Small intestine (tissue), 16 donors: ENCODE measurements at places on chromosomes 1 and 21. TPM values are rescaled to one million over a fixed set of nuclear protein-coding genes. Genes with fewer than 3 reads are reported as not detected.

Gene ITLN2
- polyA plus RNA-seq = 318 TPM

GRCh38 chr21:41373763-41374162, 11.9 kb downstream of the MX2 start:
- no peak for DNase-seq

Gene F5
- under 0.01 TPM for polyA plus RNA-seq

DNA sequence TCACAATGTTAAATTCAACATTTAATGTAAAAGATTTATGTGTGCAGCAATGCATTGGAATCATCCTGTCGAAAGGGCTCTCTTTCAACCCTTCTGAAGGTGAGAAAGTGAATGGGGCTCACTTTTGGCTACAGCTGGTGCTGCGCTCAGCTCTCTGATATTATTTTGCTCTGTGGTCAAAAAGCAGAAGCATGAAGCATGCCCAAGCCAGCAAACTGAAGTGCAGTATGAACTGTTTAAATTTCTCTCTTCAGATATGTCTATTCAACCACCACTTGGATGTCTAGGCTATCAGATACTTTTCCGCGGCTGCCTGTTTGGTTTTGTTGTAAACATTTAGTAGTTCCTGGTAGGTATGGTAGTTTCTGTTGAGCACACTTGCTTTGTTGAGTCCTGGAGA, 216.9 kb upstream of the TMPRSS15 start:
- DNase-seq = no peak

Gene CD84
- 1.5 TPM for polyA plus RNA-seq

Gene FCN3
- polyA plus RNA-seq = 1.6 TPM

- DNase-seq = peak; percentile 84
Observed at GRCh38 chr21:43611598-43612369, 47.5 kb downstream of the HSF2BP start.

DNA sequence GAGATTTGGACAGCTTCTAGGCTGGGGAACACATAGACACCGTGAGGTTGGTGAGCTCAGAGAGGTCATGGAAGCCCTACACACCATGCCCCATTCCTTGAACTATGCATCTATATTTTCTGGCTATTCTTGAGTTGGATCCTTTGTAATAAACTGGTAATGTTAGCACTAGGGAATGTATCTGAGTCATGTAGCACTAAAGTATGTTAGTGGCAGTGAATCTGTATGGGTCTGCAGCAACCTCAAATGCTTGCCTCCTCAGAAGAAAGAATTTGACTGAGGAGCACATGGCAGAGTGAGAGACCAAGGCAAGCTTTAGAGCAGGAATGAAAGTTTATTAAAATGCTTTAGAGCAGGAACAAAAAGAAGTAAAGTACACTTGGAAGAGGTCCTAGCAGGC, 43.7 kb upstream of the LRRC7 start:
- DNase-seq = no peak

DNA sequence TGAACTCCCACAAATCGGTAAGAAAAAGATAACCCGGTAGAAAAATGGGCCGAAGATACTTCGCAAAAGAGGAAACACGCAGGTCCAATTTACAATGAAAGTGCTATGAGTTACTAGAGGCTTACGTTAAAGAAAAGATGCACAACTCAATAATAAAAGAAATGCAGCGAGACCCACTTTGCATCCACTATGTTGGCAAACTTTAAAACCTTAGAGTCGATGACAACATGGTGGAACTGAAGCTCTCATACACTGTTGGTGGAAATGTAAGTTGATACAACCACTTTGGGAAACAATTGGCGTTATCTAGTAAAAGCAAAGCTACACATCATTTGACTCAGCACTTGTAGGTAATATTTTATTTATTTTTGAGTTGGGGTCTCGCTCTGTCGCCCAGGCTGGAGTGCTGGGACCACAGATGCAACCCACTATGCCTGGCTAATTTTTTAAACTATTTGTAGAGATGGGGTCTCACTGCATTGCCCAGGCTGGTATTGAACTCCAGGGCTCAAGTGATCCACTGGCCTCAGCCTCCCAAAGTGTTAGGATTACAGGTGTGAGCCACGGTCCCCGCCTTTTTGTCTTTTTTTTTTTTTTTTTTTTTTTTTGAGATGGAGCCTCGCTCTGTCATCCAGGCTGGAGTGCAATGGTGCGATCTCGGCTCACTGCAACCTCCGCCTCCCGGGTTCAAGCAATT, 696 bp upstream of the GPATCH3 start:
- DNase-seq = no peak

- DNase-seq = no peak
Observed at GRCh38 chr1:186864296-186864695, 35.5 kb downstream of the PLA2G4A start.

Gene SASS6
- polyA plus RNA-seq = 1.9 TPM

Gene ARHGAP30
- polyA plus RNA-seq = 5.0 TPM

Gene S100A5
- polyA plus RNA-seq = 0.18 TPM

Gene FBXO2
- 43.5 TPM for polyA plus RNA-seq

Gene FAAH
- polyA plus RNA-seq = 28.7 TPM

- no peak for DNase-seq
Observed at GRCh38 chr1:218755128-218755527, 410.0 kb downstream of the TGFB2 start.

GRCh38 chr1:234481771-234482170, 2.8 kb upstream of the TARBP1 start:
- no peak for DNase-seq

DNA sequence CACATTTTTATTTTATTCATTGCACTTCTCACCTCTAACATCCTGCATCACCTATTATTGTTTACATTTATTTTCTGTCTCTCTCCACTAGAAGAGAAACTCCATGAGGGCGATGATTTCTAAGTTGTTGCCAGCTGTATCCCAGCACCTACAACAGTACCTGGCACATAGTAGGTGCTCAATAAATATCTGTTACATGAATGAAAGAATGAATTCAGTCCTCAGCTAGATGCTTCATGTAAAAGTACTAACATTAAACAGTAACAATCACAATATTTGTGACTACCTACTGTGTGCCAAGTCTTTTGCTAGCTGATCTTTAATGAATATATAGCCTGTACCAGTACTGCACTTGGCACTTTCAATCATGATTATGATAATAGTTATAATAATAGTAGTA, 3.0 kb downstream of the TAS1R2 start:
- DNase-seq = no peak

- DNase-seq = no peak
Observed at GRCh38 chr1:218591966-218592365, 246.8 kb downstream of the TGFB2 start.

Gene AQP10
- polyA plus RNA-seq = 2.9 TPM

- no peak for DNase-seq
Observed at GRCh38 chr1:234553240-234554188, 56.5 kb downstream of the IRF2BP2 start.

Gene PRMT6
- 17.0 TPM for polyA plus RNA-seq

GRCh38 chr1:58971629-58972140, 187.8 kb upstream of the JUN start:
- peak; percentile 94 for DNase-seq

DNA sequence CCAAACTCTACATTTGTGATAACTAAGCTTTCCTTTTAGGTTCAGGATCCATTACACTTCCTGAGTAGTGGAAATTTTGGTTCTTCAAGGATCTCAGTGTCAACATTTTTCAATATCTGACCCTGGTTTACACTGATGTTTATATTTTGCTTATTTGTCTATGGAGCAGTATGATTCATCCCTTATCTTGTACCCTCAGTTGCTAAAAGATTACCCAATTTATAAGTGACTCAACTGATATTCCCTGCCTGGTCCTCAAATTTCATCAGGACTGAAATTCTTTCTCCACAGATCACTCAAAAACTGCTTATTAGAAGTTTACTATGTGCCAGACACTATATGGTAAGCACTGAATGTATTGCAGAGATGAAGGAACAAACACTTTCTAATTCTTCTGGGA, 139.1 kb upstream of the CHRM3 start:
- DNase-seq = no peak

Gene DNAH14
- 12.9 TPM for polyA plus RNA-seq

Gene NFASC
- 1.4 TPM for polyA plus RNA-seq

- DNase-seq = no peak
Observed at GRCh38 chr1:112001436-112001835, 12.0 kb upstream of the KCND3 start.

- DNase-seq = no peak
Observed at GRCh38 chr1:208060215-208060869, 149.4 kb upstream of the CD34 start.

DNA sequence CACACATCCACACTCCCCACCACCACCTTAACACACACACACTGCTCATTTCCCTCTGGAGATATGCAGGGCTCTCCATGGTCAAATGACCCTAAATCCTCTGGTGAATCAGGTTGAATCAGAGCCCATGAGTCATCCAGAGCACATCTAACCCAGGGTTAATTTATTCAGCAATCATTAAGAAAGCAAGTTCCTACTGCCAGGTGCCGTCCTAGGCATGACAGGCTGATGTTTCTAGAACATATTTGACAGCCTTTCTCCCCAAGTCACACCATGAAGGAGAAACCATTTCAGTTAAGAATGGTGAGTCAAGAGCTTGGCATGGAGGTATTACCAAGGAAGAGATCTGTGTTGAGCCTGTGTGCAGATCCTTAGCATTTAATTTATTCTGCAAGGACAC, 194.3 kb upstream of the CAMK1G start:
- no peak for DNase-seq

DNA sequence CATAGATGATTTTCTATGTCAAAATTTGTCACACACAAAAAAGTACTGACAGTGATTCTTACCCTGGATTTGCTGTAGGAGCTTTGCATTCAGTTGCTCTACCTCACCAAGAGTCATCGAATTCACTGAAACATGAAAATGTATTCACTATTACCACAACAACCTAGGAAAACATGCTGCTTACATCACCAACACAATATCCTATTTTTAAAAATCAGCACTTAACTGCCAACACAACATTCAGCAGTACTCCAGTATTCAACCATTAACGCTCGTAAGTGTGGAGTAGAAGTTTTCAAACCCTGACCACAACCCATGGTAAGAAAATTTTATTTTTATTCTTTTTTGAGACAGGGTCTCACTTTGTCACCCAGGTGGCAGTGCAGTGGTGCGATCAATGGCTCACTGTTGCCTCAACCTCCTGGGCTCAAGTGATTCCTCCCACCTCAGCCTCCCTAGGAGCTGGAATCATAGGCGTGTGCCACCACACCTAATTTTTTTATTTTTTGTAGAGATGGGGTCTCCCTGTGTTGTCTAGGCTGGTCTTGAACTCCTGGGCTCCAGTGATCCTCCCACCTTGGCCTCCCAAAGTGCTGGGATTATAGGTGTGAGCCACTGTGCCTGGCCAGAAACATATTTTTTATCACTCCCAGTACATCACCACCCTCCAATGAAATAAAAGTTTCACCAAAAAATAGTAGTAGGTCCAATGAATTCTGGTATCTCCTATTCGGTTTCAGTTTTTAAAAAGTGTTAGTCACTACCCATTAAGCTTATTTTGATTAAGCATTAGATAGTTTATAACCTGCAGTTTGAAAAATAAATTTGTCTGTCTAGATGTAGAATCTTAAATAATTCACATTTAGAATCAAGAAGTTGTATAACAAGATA, 23.8 kb downstream of the C21orf91 start:
- no peak for DNase-seq

GRCh38 chr1:46489638-46490405, at the start of gene DMBX1:
DMBX1 (plus strand) TSS chr1:46489836; CDS start chr1:46507011, 17,175 bp downstream.
- peak; percentile 60 for DNase-seq

Gene DMBX1
- not detected for polyA plus RNA-seq

Gene RXRG
- polyA plus RNA-seq = 1.1 TPM

Gene OMA1
- polyA plus RNA-seq = 8.7 TPM

Gene SERINC2
- polyA plus RNA-seq = 54.7 TPM

DNA sequence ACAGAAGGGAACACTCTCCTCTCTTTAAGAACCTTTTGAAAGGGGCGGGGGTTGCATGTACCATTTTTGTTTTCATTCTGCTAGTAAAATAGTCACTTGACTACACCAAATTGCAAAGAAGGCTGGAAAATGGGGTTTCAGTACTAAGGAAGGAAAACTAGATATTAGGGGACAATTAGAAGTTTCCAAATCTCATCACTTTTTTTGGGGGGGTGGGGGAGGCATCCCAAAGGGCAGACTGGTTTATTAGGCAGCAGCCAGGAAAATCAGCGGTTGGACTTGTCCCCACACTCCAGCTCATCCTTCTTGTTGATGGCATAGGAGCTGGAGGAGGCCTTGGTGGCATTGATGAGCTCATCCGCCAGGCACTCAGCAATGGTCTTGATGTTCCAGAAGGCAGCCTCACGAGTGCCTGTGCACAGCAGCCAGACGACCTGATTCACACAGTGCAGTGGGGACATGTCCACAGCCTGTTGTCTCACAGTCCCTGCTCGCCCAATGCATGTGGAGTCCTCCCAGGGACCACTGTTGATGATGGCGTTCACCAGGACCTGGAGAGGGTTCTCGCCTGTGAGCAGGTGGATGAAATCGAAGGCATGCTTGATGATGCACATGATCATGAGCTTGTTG, 1.7 kb upstream of the TMEM50B start:
- DNase-seq = no peak

DNA sequence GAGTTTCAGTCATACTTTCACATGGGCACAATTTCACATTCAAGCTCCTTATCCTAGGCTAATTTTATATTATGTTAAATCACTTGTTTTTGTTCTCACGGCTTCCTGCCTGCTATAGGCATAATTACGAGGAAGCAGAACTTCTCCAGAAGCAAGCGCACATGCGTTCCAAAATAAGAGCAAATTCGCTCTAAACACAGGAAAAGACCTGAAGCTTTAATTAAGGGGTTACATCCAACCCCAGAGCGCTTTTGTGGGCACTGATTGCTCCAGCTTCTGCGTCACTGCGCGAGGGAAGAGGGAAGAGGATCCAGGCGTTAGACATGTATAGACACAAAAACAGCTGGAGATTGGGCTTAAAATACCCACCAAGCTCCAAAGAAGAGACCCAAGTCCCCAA, at the start of gene CORT:
Gene CORT, plus strand, starts transcription at position 281 of the 400 bp plus-strand sequence. CDS start 193 bp downstream, outside the sequence.
- DNase-seq = no peak
